ENCODE measurements at places on chromosomes 7 and 10.

GRCh38 chr7:132321387-132321786, 254.9 kb downstream of the PLXNA4 start:
- H3K4me3 ChIP-seq, result no peak overlapping the region
- peaks cover 2% of the 10 kb centered on the region for H3K36me3 ChIP-seq
- H3K4me1 ChIP-seq, result peaks cover 13% of the 10 kb centered on the region

DNA sequence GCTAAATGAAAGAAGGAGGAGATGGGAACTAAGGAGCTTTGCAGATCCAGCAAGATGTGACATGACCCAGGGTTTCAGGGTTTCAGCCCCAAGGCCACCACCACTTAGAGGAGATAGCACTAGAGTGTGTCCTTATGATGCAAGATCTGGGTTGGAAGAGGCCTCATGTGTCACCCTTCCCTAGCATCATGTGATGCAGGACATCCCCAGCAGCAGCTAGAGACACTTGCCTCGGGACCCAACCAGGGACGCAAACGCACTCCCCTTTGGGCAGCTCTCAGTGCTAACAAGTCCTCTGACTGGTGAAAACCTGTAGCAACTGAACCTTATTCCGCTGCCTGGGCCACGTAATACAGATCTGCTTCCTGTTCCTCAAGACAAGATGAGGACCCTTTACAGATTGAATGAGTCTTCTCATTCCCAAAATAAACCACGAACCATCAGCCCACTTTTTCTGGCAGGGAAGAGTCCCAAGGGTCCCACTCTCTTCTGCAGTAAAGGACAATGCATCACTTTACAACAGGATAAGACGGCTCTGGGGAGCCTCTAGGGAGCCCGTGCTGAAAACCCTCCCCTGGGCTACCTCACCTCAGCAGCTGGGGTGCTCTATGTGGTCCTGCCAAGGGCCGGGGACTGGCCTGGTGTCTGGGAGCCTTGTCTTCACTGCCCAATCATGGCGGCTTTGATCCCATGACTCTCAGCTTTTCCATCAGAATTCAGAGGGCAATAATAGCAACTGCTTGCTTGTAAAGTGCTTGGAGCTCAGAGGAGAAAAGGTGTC, 44.8 kb upstream of the GDF10 start:
- no peak overlapping the region for H3K4me3 ChIP-seq
- H3K27me3 ChIP-seq, result no peaks in the 10 kb centered on the region
- DNase-seq, result no peak
- peaks cover 24% of the 10 kb centered on the region for H3K4me1 ChIP-seq

- H3K27ac ChIP-seq, result no peak overlapping the region
- no peak overlapping the region for H3K4me3 ChIP-seq
- peaks cover 47% of the 10 kb centered on the region for H3K27me3 ChIP-seq
Measured at GRCh38 chr7:50795831-50796230, 13.1 kb upstream of the GRB10 start.

DNA sequence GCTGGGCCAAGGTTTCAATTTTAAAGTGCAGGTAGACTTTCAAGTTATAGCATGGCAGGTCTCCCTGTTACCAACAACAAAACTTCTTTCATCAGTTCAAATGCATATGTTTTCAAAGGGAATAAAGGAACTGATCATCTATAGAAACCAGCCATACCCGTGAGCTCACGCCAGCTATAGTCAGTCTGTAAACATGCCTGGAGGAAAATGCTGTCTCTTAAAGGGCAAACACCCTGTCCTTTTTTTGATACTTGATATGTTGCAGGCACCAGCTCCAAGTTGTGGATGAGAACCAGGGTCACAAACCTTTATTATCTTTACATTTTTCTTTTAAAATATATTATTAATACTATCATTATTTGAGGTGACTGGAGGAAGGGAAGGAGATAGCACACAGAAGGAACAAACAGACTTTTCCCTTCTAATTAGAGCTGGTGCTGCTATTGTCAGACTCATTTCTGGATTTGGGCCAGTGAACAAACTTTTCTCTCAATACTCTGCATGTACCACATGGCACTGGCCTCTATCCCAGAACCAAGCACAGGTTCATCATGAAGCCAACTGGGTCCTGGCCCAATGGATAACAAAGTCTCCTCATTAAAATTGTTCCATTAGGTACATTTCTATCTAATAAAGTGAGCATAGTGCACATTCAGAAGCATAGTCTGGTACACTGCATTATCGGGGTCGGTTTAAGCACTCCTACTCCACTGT, 1102.4 kb downstream of the SORCS3 start:
- H3K27me3 ChIP-seq, result no peaks in the 10 kb centered on the region
- no peak for DNase-seq
- no peak overlapping the region for H3K4me3 ChIP-seq
- no peak overlapping the region for H3K27ac ChIP-seq
- no peaks in the 10 kb centered on the region for H3K36me3 ChIP-seq

GRCh38 chr7:74480861-74481417, 27.2 kb downstream of the GTF2IRD1 start:
- DNase-seq, result no peak
- peaks cover 8% of the 10 kb centered on the region for H3K27me3 ChIP-seq
- H3K27ac ChIP-seq, result no peak overlapping the region
- H3K4me3 ChIP-seq, result no peak overlapping the region

DNA sequence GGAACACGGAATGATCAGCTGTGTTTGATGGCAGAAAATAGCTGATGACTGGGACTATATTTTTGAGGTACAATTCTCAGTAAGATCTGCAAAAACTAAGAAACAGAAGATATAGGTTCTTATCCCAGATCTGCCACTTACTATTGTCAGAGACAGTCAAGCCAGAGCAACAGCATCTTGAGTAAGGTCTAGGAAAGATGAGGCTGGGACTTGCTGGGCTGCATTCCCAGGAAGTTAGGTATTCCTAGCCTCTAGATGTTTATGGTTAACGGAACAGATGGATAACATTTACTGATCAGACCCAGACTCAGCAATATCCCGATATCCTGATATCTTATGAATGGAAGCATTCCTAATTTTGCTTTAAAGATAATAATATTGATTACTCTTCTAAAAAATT, 68.7 kb upstream of the DNAJB12 start:
- H3K4me1 ChIP-seq, result peaks cover 2% of the 10 kb centered on the region
- DNase-seq, result no peak
- H3K27ac ChIP-seq, result no peak overlapping the region
- H3K4me3 ChIP-seq, result no peak overlapping the region

- H3K4me1 ChIP-seq, result peaks cover 2% of the 10 kb centered on the region
- no peak overlapping the region for H3K4me3 ChIP-seq
- no peaks in the 10 kb centered on the region for H3K36me3 ChIP-seq
- H3K27ac ChIP-seq, result no peak overlapping the region
- peaks cover 13% of the 10 kb centered on the region for H3K27me3 ChIP-seq
Measured at GRCh38 chr10:125226005-125226404, 65.6 kb upstream of the CTBP2 start.

GRCh38 chr10:6271663-6272062, 68.9 kb downstream of the PFKFB3 start:
- DNase-seq, result no peak
- H3K27me3 ChIP-seq, result no peaks in the 10 kb centered on the region
- H3K36me3 ChIP-seq, result no peaks in the 10 kb centered on the region
- peaks cover 36% of the 10 kb centered on the region for H3K4me1 ChIP-seq
- H3K27ac ChIP-seq, result peak overlapping the region; percentile 98
- H3K4me3 ChIP-seq, result no peak overlapping the region

DNA sequence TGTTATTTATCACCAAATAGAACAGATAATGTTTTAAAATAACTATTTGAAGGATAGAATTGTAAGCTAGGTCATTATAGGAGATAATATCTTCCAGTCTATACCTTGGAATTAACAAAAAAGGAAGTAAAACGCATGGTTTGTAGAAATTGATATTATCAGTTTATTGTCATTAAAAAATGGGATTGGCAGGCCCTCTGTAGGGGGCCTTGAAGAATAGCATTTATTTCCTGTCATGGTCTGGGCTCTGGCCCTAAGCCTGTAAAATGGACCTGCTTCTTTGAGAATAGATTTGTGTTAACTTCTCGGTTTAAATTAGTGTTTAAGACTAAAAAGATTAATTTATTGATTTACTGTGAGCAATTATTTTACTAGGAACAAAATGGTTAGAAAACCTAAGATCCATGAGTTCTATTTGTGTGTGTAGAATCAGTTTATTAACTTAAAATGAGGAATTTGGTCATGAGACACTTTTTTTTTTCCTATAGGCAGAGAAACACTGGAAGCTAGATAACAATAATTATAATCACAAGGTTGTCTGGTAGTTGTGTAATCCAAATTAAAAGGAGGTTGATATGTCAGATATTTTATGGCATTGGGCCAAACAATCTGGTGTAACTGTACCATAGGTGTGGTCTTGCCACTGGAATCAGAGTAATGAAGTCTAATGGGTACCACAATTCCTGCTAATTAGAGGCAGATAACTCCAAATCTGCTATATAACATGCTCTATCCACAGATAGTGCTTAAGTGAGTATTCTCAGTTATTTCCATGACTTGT, 197.4 kb upstream of the FOXP2 start:
- H3K4me3 ChIP-seq, result no peak overlapping the region
- no peak for DNase-seq
- peaks cover 3% of the 10 kb centered on the region for H3K4me1 ChIP-seq
- peaks cover 4% of the 10 kb centered on the region for H3K27me3 ChIP-seq
- no peak overlapping the region for H3K27ac ChIP-seq
- no peaks in the 10 kb centered on the region for H3K36me3 ChIP-seq
